ENCODE measurements at places on chromosomes 3 and 15.
A peak's percentile ranks its signal among the peaks of the same experiment; 100 is the strongest.

DNA sequence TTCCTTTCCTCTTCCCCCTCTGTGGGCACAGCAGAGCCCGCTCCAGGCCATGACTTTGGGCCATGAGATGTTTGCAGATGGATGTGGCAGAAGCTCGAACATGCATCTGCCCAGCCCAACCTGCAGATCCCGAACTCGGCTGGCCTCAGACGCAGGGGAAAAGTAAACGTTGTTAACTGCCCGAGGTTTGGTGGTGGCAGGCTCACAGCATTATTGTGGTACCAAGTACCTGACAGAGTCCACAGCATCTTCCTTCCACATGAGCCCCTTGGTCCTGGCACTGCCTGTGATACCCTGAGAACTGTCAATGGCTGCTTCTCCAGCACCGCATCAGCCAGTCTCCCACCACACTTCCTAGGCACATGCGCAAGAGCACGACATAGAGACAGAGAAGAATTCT, 424.3 kb downstream of the OCA2 start:
- no peak for DNase-seq

- DNase-seq: no peak
Measured at GRCh38 chr15:81666839-81667238, 292.8 kb upstream of the TMC3 start.

GRCh38 chr15:62569460-62570404, 404.6 kb upstream of the C2CD4B start:
- peak; percentile 69 for DNase-seq

DNA sequence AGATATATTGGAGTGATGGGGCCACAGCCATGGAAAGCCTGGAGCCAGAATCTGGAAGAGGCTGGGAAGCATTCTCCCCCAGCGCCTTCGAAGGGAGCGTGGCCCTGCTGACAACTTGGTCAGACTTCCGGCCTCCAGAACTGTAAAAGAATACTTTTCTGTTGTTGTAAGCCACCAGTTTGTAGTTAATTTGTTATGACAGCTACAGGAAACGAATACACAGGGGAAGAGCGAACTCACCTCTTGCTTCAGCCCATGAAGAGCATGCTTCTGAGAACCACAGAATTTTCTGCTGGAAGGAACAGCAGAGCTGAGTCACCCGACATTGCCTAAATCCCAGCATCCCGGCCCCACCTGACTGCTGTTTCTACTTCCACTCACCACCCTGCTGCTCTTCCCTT, 501.7 kb downstream of the SHQ1 start:
- DNase-seq: no peak

DNA sequence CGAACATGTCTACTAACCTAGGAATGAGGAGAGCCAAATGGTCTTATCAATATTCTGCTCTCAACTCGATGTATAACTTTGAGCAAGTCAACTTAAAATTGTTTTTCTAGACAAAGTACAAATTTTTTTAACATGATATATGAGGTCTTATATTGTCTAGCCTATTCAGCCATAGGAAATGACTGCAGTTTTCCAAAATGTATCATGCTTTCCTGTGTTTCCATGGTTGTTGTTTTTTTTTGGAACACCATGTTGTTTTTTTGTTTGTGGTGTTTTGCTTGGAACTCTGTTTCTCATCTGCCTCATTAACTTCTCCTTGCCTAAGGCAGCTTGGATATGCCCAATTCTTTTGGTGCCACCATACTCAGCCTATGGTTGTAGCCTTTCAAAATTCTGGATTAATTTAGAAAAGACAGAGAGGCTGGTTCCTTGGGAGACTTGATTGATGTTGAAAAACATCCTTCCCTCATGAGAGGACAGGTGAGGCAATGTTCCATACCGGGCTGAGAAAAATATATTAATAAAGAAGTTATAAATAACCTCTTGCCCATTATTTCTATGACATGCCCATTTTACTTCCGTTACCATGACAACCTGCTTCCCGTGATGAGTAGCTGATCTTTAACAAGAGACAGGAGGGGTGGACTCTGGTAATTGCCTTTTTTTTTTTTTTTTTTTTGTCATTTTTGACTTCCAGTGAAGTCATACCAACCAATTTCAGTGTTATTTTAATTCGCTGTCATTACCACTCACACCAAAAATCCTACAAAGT, 687.9 kb upstream of the GRM7 start:
- no peak for DNase-seq

DNA sequence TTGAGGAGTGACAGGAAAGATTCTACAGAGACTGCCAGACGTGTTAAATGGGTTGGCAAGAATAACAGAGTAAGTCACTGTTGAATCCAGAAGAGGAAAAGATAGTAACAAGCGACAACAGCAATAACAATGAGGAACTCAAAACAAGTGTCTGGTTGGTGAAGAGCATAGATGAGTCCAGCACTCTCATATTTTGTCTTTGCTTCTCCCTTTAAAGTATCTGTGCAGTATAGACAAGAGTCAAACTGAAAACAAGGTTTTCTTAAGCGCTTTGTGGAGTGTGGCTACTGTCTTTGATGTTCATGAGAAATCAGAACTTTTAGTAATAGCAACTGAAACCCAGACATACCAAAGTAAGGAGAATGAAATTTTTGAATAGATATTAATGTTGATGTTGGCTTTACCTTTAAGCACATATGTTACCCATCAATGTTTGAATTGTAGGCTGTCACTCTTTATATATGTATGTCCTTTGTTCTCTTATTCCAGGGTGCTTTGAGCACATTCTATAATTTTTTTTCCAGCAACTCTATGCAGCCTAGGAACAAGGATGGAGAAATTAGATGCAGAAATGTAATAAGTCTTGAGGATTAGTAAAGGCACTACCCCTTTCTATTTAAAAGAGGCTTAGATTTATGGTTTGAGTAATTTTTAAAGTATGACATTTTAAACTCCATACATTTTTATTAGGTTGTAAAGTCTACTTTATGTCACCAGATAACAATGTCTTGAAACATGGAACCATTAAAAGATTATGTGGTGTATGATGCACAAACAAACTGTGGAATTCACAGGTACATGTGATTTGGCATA, 185.5 kb downstream of the NFKBIZ start:
- no peak for DNase-seq

- peak; percentile 23 for DNase-seq
Measured at GRCh38 chr3:103813955-103814354, 1379.1 kb downstream of the ZPLD1 start.
